Astrocyte of the hippocampus (primary cell): ENCODE measurements at places on chromosomes 4 and X.

GRCh38 chrX:129743821-129744220 is 5.0 kb downstream of the XPNPEP2 start:
- no peak for DNase-seq

DNA sequence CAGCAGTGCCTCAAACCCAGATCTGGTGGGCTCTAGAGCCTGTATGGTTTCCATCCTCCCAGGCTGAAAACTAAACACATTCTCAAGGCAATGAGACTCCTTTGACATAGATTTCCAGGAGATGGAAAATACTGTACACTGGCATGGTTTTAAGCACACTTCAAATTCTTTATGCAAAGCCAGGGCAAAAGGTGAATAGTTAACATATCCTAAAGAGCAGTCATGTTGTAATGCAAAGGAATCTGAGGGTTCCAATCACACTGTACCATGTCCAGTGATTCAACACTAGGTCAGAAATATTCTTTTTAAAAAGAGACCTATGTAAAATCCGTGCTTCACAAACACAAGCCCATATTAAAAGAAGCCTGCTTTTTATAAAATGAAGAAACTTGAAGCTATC is 195.3 kb downstream of the QDPR start:
- no peak for DNase-seq

DNA sequence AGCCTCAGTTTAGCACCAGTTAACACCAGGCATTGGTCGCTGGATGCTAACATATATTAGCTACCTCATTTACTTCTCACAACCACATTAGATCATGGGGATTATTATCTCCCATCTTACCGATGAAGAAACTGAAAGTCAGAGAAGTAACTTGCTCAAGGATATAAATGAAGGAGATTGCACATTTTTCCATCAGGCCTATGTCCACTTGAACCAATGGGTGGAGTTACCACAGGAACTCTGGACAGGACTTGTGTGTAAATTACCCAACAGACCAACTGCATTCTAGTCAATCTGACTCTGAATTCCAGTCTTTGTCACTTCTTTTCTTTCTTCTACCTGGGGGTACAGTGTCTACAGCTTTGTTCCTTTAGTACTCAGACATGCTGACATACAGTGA is 1.8 kb downstream of the LNX1 start:
- DNase-seq = no peak

GRCh38 chr4:38785901-38786402 is 3.2 kb upstream of the TLR10 start:
- no peak for DNase-seq

- peak; percentile 11 for DNase-seq
Measured at GRCh38 chrX:149572743-149573142, 14.5 kb downstream of the MAGEA9B start.

- peak; percentile 55 for DNase-seq
Measured at GRCh38 chr4:156677131-156677531, 294.5 kb downstream of the PDGFC start.

- no peak for DNase-seq
Measured at GRCh38 chrX:1215123-1215823, 2.8 kb upstream of the CRLF2 start.

- no peak for DNase-seq
Measured at GRCh38 chr4:113955411-113955810, 24.0 kb downstream of the ARSJ start.

DNA sequence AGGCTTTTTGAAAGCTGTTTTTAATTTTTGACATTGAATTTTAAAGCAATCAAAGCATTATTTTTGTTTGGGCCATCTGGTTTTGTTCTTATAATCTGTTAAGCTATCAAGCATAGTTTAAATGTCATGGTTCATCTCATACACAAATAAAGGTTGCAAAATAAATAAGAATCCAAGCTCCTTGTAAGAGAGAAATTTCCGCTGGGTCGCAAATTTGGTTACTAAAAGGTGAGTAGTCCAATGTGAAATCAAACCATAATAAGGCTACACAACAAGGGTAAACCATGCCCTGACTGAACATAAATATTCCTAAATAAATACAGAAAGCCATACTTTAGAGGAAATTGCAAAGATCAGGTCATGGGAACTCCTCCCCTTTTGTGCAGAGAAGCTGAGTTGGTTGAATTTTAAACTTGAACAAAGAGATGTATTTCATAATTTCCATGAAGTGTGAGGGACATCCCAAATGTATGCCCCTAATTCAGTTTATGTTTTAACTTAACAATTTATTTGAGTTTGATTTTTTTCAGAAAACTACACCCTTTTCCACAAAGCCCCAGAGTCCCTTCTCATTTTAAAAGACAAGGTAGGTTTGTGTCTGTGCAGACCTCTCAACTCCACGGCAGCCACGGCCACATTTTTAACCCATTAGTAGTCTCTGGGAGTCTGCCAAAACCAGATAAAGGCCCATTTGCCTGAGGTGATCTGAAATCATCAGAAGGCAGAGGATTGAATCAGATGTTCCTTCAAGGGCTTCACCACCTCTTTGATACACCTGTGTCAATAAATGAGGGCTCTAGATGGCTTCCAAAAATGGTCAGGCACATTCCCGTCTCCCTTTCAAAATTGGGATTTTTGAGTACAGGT is 85.2 kb downstream of the PLAC1 start:
- peak; percentile 29 for DNase-seq

DNA sequence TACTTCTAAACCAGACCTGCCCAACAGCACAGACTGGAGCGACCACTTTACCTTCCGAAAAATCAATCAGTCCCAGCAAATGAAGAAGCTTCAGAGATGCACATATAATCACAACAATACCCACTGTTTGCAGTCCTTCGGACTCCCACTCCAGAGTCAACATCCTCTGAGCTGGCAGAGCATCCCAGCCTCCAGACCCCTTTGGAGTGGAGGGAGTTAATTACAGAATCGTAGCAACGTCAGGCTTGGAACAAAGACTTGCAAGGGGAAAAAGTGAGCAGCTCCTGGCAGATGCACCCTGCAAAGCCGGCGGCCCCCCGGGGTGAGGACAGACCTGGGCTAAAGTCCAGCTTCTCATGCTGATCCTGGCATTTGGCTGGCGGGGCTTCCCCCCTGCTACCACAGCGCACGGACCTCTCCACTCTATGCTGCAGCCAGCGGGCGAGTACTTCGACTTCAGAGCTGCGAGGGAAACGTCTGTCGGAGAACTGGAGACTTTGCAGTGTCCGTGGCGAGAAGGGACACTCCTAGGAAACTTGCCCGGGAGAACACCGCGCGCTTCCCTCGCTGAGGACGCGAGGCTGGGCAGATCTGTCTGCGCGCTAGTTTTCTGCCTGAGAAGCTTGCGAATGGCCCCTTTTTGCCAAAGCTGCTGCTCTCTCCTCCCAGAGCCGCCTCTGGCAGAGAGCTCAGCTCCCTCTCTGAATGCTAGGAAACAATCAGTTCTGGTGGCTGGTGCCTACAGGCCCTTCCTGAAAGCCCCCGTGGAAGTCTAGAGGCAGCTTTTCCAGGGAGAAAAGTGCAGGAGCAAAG is 283.7 kb downstream of the PACRGL start:
- DNase-seq = peak; percentile 46

GRCh38 chr4:110058677-110059076 is 139.7 kb downstream of the ELOVL6 start:
- no peak for DNase-seq

GRCh38 chrX:148376342-148376741 is 124.1 kb upstream of the AFF2 start:
- no peak for DNase-seq

DNA sequence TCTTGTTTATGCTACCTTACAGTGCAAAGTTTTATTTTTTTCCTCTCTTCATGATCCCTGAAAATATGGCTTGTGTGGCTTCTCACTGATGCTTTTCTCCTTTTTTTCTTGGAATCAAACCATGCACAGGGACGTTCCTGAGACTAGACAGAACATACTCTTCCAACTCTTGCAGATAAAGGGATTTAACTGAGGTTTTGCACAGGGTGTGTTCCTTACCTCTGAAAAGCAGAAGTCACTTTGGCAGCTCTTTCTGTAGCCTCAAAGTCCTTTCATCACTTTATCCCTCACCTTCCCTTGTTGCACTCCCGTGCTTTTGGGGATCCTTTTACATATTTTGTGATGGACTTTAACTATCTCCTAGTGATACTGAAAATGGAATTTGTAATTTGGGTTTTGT is 300.1 kb downstream of the SPRY1 start:
- DNase-seq = no peak

GRCh38 chr4:42720533-42720932 is 63.6 kb upstream of the ATP8A1 start:
- no peak for DNase-seq

- DNase-seq = no peak
Measured at GRCh38 chr4:109155084-109155483, 147.4 kb downstream of the COL25A1 start.

- no peak for DNase-seq
Measured at GRCh38 chr4:13244444-13244843, 239.7 kb downstream of the RAB28 start.

DNA sequence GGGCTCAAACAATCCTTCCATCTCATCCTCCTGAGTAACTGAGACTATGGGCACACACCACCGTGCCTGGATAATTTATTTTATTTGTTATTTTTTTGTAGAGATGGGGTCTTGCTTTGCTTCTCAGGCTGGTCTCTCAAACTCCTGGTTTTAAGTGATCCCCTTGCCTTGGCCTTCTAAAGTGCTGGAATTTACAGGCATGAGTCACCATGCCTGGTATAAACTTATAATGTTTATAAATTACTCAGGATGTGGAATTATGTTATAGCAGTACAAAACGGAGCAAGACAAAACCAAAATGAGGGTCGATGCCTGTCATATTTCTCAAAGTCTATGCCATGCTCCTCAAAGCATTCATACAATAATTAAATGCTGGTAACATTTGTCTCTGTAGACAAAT is 29.8 kb upstream of the TEX13C start:
- DNase-seq = no peak

DNA sequence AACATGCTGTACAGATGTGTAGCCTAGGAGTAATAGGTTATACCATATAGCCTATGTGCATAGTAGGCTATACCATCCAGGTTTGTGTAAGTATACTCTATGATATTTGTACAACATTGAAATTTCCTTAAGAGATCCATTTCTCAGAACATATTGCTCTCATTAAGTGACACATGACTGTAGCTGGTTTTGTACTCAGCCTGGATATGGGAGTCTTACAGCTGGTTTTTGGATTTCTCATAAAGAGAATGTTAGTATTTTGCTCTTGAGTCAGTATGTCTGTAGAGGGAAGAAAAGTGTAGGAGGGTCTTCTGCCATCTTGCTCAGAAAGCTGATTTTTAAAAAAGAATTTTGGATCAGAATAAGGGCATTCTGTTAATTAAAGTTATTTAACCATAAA is 85.3 kb downstream of the SMARCA5 start:
- no peak for DNase-seq

GRCh38 chr4:181181331-181181730 is 1061.9 kb upstream of the TENM3 start:
- DNase-seq = no peak

GRCh38 chrX:23901805-23902204 is 5.9 kb downstream of the APOO start:
- peak; percentile 74 for DNase-seq

DNA sequence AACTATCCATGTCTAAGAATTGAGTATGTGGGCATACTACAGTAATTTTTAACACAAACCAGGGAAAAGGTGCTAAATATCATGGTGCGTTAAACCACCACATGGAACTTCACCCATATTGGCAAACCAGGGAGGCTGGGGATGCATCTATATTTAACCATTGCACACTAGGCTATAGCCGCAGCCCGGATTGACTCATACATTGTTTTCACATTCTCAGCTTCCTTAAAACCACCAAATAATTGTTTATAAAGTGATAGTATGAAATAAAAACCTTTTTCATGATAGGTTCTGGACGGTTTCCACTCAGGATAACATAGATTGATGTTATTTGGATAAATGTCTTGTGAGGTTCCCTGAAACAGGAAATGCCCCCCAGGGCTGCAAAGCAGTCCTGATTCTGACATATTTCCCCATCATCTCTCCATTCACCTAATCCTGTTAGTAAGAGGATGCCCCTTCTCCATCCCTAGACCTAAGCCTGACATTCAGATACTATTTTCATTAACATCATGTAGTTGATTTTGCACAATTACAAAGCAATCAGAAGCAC is 7.9 kb downstream of the COL25A1 start:
- DNase-seq = peak; percentile 65

DNA sequence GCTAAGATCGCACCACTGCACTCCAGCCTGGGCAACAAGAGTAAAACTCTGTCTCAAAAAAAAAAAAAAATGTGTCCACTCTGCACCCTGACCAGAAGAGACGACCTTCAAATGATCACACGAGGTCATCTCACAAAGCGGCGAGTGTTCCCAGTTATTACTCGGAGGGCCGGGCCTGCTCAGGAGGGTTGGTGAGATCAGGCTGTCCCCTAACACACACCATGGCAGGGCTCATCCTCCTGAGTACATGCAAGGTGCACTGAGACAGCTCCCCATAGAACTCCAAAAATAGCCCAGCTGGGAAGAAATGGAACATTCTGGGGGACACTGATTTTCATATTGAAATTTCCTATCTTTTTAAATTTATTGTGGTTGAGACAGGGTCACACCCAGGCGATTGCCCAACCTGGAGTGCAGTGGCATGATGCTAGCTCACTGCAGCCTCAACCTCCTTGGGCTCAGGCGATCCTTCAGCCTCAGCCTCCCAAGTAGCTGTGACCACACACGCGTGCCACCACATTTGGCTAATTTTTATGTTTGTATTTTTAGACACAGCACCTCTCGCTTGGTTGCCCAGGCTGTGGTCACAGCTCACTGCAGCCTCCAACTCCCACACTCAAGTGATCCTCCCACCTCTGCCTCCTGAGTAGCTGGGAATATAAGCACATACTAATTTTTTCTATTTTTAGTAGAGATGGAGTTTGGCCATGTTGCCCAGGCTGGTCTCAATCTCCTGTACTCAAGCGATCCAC is 51.5 kb downstream of the DHRSX start:
- no peak for DNase-seq

DNA sequence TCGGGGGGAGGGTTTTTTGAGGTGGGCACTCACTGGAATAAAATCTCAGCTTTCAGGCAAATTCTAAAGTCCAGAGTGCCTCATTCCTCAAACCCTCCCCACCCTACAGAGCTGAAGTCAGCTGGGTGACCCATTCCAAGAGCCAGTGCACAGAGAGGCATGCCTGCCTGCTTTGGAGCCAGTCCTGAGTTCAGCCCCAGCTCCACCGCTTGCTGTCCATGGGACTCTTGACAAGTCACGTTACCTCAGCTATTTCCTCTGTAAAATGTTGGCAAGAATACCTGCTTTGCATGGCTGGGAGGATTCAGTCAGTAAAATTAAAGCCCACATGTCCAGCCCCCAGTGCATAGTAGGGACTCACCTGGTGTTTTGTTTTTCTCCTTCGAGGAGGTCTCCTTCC is 125.9 kb upstream of the PJA1 start:
- DNase-seq = no peak
